Stomach (tissue), 19 donors: ENCODE measurements at places on chromosomes 11 and 22. TPM values are rescaled to one million over a fixed set of nuclear protein-coding genes. Genes with fewer than 3 reads are reported as not detected.
A peak's percentile ranks its signal among the peaks of the same experiment; 100 is the strongest.

GRCh38 chr22:50184004-50184901 lies 1.5 kb upstream of the TRABD start:
- peak; percentile 81 for DNase-seq
- peak overlapping the region; percentile 90 for H3K4me3 ChIP-seq
- no peaks in the 10 kb centered on the region for H3K27me3 ChIP-seq
- peak overlapping the region; percentile 15 for H3K27ac ChIP-seq
- peaks cover 5% of the 10 kb centered on the region for H3K36me3 ChIP-seq

DNA sequence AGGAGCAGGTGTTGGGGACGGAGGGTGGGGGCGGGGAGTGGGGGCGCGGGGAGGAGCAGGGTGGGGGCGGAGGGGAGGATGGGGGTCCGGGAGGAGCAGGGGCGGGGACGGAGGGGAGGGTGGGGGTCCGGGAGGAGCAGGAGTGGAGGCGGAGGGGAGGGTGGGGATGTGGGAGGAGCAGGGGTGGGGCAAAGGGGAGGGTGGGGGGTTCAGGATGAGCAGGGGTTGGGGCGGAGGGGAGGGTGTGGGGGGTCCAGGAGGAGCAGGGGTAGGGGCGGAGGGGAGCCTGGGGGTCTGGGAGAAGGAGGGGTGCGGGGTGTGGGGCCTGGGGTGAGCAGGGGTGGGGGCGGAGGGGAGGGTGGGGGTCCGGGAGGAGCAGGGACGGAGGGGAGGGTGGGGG lies 17.1 kb downstream of the CRELD2 start:
- H3K27me3 ChIP-seq, result no peaks in the 10 kb centered on the region
- peaks cover 54% of the 10 kb centered on the region for H3K4me1 ChIP-seq
- no peak for DNase-seq
- no peaks in the 10 kb centered on the region for H3K36me3 ChIP-seq

- H3K27ac ChIP-seq, result peak overlapping the region; percentile 71
- peaks cover 4% of the 10 kb centered on the region for H3K27me3 ChIP-seq
- peak overlapping the region; percentile 57 for H3K4me3 ChIP-seq
- DNase-seq, result peak; percentile 67
- H3K4me1 ChIP-seq, result peaks cover 46% of the 10 kb centered on the region
Observed at GRCh38 chr11:65113361-65113756, 1.7 kb downstream of the TM7SF2 start.

- H3K4me1 ChIP-seq, result peaks cover 18% of the 10 kb centered on the region
- H3K4me3 ChIP-seq, result no peak overlapping the region
- H3K27me3 ChIP-seq, result no peaks in the 10 kb centered on the region
- no peak overlapping the region for H3K27ac ChIP-seq
- no peak for DNase-seq
- H3K36me3 ChIP-seq, result no peaks in the 10 kb centered on the region
Observed at GRCh38 chr11:67449116-67449844, 3.2 kb downstream of the GPR152 start.

DNA sequence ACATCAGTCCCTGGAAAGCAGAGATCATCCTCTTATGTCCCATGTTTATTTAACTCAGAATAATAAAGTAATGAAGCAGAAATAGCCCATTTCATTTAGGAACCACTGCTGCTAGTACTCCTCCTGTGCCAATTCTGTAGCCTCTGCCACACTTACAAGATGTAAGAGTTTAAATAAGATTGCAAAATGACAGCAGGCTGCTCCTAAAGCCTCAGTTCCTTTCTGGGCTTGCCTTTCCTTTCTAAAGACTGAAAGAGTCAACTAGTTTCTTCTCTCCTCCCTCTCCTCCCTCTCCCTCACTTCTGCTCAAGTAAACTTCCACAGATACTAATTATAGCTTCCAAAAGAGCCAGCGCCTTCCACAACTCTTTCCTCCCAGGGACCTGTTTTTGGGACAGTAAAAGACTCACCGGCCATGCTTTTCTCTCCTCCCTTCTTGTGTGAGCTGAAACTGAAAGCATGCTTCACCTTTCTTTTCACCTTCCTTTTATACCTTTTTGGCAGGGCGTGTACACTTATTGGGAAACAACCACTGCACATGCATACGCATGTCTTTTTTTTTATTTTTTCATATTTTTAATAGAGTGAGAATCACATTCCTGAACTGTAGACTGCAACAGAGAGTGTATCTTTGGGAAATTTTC lies 26.1 kb upstream of the CARD16 start:
- no peak overlapping the region for H3K27ac ChIP-seq
- no peak for DNase-seq
- no peak overlapping the region for H3K4me3 ChIP-seq
- H3K36me3 ChIP-seq, result no peaks in the 10 kb centered on the region
- no peaks in the 10 kb centered on the region for H3K27me3 ChIP-seq
- H3K4me1 ChIP-seq, result no peaks in the 10 kb centered on the region

DNA sequence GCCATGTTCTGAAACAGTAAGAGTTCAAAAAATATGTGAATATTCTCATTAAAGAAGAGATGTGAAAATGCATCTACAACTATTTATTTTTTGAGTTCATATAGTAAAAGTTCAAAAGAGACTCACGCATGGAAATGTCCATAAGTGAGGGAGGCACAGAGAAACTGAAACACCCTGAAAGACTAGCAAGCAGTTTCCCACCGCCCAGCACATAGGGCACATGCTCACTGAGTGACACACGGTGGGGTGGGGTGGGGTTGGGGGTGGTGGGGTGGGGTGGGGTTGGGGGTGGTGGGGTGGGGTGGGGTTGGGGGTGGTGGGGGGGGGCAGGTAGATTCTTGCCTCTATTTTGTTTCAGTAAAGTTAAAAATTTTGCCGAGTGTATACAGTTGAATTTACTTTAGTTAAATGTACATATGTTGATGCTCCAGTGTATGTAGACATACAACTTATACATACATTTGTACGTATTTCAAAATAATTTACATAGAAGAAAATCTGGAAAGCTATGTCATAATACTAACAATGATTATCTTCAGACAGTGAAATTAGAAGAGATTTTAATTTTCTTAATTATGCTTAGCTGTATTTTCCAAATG lies 6.3 kb downstream of the CCDC34 start:
- no peaks in the 10 kb centered on the region for H3K36me3 ChIP-seq
- no peaks in the 10 kb centered on the region for H3K27me3 ChIP-seq
- H3K4me1 ChIP-seq, result peaks cover 14% of the 10 kb centered on the region

GRCh38 chr11:57213342-57214097 lies 23.5 kb downstream of the APLNR start:
- peak overlapping the region; percentile 35 for H3K27ac ChIP-seq
- no peaks in the 10 kb centered on the region for H3K36me3 ChIP-seq
- H3K27me3 ChIP-seq, result no peaks in the 10 kb centered on the region

DNA sequence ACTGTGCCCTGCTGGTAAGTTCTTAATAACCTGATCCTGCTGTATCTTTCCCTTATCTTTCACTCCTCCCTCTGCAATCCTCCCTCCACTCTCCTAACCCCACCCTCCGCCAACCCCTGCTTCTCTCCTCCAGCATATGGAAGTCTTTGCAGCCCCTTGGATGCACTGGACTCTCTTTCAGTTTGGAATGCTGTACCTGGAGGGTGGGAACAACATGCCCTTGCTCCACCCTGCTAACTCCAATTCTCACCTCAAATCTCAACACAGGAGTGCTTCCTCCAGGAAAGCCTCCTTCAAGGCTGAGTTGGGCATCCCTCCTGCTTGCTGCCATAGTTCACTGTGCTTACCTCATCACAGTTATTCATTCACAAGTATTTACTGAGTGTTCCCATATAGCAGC lies 52.8 kb upstream of the LDLRAD3 start:
- no peaks in the 10 kb centered on the region for H3K36me3 ChIP-seq
- no peaks in the 10 kb centered on the region for H3K27me3 ChIP-seq
- no peaks in the 10 kb centered on the region for H3K4me1 ChIP-seq
- no peak overlapping the region for H3K4me3 ChIP-seq

Gene KDM4D
- 0.25 TPM for polyA plus RNA-seq

Gene CASP5
- 0.81 TPM for polyA plus RNA-seq

Gene UCP2
- 49.3 TPM for polyA plus RNA-seq

Gene PRR33
- not detected for polyA plus RNA-seq

Gene OR52H1
- polyA plus RNA-seq, result not detected
